ENCODE measurements at places on chromosomes 6 and 20. TPM values are rescaled to one million over a fixed set of nuclear protein-coding genes. Genes with fewer than 3 reads are reported as not detected.

SH3BGRL2 gene
- 4.1 TPM for total RNA-seq

CRISP2 gene
- 0.23 TPM for total RNA-seq

HMGA1 gene
- total RNA-seq = 122 TPM

BFSP1 gene
- total RNA-seq = 12.3 TPM

ISM1 gene
- 0.47 TPM for total RNA-seq

RIPOR2 gene
- not detected for total RNA-seq

BHLHE23 gene
- total RNA-seq = not detected

AIF1 gene
- total RNA-seq = not detected

SLC22A1 gene
- not detected for total RNA-seq

PHACTR3 gene
- total RNA-seq = 0.29 TPM

- no peak for DNase-seq
Measured at GRCh38 chr6:12436683-12437082, 146.5 kb downstream of the EDN1 start.

DNA sequence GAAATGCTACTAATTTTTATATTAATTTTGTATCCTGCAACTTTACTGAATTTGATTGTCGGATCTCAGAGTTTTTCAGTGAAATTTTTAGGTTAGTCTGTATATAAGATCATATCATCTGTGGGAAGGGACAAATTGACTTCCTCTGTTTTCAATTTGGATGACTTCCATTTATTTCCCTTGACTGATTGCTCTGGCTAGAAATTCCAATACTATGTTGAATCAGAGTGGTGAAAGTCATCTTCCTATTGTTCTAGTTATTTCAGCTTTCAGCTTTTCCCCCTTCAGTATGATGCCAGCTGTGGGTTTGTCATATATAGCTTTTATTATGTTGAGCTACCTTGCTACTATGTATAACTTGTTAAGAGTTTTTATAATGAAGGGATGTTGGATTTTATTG is 771.2 kb downstream of the KIF16B start:
- DNase-seq = no peak

GRCh38 chr20:51535674-51536073 is 6.8 kb downstream of the NFATC2 start:
- no peak for DNase-seq

- peak; percentile 14 for DNase-seq
Measured at GRCh38 chr6:158926414-158926813, 73.6 kb downstream of the RSPH3 start.

GRCh38 chr6:167306401-167306998 is 15.4 kb downstream of the UNC93A start:
- peak; percentile 35 for DNase-seq

GRCh38 chr6:170111816-170112582 is 178.9 kb downstream of the DLL1 start:
- DNase-seq = no peak

GRCh38 chr20:40610730-40611129 is 78.3 kb downstream of the MAFB start:
- DNase-seq = no peak

GRCh38 chr6:87483929-87484328 is 11.2 kb downstream of the SLC35A1 start:
- peak; percentile 76 for DNase-seq

- no peak for DNase-seq
Measured at GRCh38 chr6:354631-355280, 36.8 kb upstream of the IRF4 start.

DNA sequence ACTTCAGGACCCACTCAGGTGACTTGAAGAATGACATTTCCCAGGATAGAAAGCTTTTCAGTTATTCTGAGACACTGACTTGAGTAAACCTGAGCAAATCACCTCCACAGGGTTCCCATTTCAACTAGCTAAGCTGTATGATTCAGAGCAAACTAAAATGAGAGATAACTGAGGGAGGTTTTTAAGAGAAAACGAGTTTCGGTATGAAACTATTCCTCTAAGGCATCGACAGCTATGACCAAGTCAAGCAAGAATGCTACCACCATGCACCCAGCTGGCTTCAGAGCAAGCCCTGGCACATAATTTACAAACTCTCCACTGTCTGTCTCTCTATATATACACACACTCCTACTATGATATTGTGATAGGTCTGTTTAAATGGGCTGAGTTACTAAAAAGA is 75.4 kb downstream of the PERP start:
- DNase-seq = no peak

DNA sequence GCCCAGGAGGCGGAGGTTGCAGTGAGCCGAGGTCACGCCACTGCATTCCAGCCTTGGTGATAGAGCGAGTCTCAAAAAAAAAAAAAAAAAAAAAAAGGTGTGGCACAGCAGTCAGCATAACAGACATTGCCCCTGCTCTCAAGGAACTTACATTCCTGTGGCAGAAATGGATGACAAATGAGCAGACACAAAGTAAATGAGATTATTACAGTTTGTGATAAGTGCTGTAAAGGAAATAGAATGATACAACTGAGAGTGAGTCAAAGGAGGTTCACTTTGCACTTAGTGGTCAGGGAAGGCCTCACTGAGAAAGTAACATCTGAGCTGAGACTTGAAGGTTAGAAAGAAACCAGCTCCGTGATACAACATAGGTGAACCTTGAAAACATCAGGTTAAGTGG is 36.4 kb downstream of the CEP250 start:
- DNase-seq = no peak

DNA sequence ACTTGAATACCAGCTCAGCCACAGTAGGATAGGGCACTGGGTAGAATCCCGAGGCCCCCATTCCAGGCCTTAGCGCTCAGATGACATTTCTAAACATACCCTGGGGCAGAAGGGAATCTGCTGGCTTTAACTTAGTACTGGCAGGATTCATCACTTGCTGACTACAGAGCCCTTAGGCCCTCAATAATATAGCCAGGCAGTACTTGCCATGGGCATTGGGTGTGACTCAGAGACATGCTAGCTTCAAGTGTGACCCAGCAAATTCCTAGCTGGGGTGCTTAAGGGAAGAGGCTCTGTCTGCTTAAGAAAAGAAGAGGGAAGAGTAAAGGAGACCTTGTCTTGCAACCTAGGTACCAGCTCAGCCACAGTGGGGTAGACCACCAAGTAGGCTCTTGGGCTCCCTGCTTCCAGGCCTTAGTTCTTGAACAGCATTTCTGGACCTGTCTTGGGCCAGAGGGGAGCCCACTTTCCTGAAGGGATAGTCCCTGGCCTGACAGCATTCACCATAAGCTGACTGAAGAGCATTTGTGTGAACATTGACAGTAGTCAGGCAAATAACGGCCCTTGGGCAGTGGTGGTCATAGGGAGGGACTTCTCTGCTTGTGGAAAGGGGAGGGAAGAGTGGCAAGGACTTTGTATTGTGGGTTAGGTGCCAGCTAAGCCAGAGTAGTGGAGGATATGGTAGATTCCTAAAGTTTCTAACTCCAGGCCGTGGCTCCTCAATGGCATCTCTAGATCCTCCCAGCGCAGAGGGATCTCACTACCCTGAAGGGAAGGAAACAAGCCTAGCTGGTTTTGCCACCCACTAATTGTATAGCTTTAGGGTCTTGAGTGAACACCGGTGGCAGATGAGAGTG is 48.5 kb upstream of the HACE1 start:
- no peak for DNase-seq

- DNase-seq = no peak
Measured at GRCh38 chr6:82183642-82184282, 63.8 kb downstream of the IBTK start.

- no peak for DNase-seq
Measured at GRCh38 chr6:130994319-130995097, 68.5 kb downstream of the EPB41L2 start.

- peak; percentile 7 for DNase-seq
Measured at GRCh38 chr6:147043994-147044477, 160.2 kb upstream of the STXBP5 start.

DNA sequence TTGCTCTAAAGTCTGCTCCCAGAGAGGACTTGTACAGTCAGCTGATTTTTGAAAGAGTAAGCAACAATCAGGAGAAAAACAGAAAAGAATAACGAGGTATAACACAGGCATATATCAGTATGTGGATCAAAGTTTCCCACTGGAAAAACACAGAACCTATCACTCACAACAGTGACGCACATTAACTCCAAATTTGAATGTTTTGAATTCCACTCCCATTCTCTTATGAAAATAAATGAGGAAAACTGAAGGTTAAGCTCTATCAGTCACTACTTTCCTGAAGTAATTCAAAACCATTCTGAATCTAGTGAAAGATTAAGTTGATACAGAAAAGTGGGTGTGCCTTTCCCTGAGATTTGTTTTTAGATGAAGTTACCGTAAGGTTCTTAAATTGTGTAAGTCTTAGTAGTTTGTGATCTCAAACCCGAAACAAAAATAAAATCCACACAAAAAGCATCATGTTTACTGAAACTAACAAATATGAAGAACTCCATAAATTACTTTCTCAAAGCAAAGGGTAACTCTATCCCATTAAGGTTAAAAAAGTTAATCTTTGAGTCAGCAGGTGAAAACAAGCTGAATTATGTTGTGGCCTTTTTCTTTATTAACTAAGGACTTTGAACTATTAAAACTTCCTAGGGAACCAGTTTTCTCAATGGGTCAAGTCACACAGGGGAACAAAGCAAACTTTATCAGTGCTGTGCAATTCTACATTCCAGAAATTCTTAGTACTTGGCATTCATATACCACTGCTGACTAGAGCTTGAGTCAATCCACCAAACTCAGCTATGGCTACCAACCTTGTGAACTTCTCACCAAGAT is 115.7 kb downstream of the OGFRL1 start:
- DNase-seq = peak; percentile 58
